ENCODE measurements at places on chromosomes 1 and 21.

DNA sequence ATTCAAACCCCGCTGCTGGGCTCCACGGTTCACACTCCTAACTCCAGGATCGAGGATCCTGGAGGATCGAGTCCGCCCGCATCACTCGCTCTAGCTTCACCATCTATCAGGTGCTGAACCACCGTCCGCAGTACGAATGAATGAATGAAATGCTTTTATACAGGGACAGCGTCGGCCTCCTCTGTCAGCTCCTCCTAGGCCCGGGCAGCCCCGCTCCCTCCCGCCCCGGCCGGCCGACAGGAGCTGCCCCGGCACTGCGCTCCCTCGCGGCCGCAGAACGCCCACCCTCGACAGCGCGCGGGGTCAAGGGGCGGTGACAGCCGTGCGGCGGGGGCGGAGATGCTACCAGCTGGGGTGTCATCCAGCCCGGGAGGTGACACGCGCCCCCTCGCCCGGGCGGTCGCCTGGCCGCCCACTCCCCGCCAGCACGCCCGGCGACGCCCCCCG, 520 bp downstream of the ZBTB17 start:
- DNase-seq = no peak

GRCh38 chr1:68938051-68938666, 441.3 kb upstream of the DEPDC1 start:
- DNase-seq = no peak

- no peak for DNase-seq
These were observed 1.8 kb downstream of the BCAN start for GRCh38 chr1:156643778-156644092.

- no peak for DNase-seq
These were observed 545.9 kb downstream of the SMYD3 start for GRCh38 chr1:245961137-245961540.

GRCh38 chr1:36542024-36542961, 59.6 kb upstream of the CSF3R start:
- DNase-seq = no peak

- no peak for DNase-seq
These were observed 192.3 kb upstream of the HMCN1 start for GRCh38 chr1:185541871-185542301.

- DNase-seq = no peak
These were observed 160.0 kb downstream of the PRDM2 start for GRCh38 chr1:13860031-13860430.

GRCh38 chr1:21933397-21934248, 3.5 kb downstream of the HSPG2 start:
- no peak for DNase-seq

DNA sequence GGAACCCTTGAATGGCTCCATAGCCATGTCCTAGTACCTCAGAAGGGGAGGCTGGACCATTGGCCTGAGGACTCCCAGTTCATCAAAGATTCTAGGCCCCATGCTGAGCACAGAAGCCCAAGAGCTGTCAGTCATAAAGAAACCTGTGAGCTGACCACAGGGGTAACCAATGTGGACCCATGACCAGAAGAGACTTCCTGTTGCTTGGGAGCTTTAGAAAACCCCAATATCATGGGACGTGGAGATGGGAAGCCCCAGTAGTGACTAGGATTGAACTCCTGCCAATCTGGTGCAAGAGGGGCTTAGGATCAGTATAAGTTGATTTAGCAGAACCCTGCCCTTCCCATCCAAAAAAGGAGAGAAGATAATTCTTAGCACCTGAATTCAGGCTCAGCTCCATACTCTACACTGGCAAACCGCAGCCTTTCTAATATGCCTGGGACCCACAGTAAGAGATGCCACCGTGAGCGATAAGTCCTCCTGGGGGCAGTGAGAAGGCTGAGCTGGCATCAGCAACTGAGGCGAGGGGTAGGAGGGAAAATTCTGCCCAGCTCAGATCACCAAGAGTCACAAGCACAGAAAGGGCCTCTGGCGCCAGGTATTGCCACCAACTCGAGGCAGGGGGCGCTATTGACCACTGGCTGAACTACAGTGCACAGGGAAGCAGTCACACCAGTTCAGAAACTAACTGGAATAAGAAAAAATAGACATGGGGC, 108.9 kb downstream of the CAPN8 start:
- peak; percentile 80 for DNase-seq

DNA sequence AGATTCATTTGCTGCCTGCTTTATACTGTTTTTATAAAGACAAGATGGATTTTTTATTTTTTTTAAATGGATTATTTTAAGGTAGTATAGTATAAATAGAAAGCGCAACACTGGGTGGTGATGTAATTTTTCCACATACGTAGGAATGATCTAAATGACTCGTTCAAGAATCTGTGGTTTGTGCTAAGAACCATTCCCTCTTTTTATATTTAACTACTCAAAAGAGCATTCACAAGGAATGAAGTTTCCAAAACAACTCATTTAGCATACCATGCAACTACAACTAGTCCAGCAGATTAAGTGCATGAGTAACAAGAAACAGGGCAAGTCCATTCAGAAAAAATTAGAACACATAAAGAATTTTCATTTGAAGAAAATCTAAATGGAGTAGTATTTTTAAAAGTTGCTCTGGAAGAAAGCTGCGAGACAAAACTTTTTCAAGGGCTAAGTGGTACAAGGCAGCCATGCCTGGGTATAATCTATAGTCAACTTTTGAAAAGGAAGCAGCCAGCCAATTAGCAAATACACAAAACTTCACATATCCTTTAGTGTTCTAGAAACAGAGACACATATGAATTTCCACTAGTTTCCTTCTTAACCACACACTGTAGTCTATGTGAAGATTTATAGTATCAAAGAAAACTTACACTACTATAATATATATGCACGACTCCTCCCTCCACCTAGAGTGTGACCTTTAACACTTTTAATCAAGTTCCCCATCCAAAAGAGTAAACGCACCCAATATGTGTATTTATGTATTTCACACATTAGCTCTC, 23.4 kb downstream of the GTF2B start:
- DNase-seq = no peak
